ENCODE measurements at places on chromosomes 2 and 18.

DNA sequence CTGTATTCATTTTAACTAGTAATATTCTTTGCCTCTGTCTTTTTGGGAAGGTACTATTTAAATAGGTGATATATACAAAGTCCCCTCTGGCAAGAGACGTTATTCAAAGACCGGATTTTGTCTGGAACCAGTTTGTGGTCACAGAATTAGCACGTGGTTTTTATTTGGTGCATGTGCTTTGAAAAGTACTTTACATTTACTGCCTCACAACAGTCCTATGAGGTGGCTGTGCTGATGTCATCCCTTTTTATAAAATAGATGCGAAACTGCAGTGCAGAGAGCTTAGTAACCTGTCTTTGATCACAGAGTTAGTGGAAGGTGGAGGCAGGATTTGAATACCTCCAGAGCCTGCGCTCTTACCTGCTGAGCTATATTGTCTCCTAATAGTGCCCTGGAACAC is 4.0 kb downstream of the LPIN1 start:
- DNase-seq = no peak

DNA sequence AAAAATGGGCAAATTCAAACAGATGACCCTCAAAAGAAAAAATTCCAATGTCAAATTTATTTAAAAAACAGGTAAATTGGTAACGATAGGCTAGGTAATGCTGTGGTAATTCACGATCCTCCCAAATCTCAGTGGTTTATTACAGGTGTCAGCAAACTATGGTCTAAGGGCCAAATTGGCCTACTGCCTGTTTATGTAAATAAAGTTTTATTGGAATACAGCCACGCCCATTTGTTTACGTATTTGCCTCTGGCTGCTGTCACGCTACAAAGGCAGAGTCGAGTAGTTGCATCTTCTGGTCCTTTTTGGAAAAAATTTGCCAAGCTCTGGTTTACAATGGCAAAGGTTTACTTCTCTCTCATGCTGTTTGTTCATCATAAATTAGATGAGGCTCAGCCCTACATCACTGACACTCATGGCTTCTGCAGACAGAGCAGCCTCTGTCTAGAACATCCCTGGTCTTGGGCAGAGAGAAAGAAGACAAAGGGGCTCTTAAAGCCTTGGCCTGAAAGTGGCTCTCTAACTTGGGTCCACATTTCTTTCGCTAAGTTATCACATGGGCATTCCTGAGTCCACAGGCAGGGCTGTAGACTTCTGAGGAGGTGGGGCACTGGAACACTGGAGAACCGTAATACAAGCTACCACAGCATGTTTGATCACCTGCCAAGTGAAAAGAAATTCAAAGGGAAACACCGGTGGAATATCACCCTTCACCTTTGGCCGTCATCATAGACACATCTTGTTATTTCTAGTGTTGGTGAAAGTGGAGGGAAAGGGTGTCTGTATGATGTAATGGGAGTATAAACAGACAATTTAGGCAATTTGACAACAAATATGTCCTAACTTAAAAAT is 34.8 kb downstream of the SP110 start:
- no peak for DNase-seq

GRCh38 chr2:65355186-65355831 is 77.1 kb downstream of the SPRED2 start:
- no peak for DNase-seq

GRCh38 chr2:16336916-16337315 is 328.7 kb downstream of the CYRIA start:
- DNase-seq = no peak

GRCh38 chr2:223779877-223780276 is 57.5 kb downstream of the AP1S3 start:
- DNase-seq = peak; percentile 53

- DNase-seq = no peak
Measured at GRCh38 chr2:28530782-28531181, 34.9 kb downstream of the PLB1 start.
